AG10803 (cell line): ENCODE measurements at places on chromosomes 2 and 18.

GRCh38 chr18:50285071-50285470 lies 2.4 kb downstream of the CXXC1 start:
- no peak for DNase-seq

GRCh38 chr2:37085731-37086147 lies 1.4 kb downstream of the GPATCH11 start:
- DNase-seq: peak; percentile 42

- DNase-seq: peak; percentile 96
Observed at GRCh38 chr2:231666171-231667095, 41.9 kb upstream of the PTMA start.

- peak; percentile 85 for DNase-seq
Observed at GRCh38 chr2:215505044-215505786, 69.3 kb upstream of the FN1 start.

- DNase-seq: no peak
Observed at GRCh38 chr18:35201256-35201931, 39.4 kb upstream of the ZNF397 start.

DNA sequence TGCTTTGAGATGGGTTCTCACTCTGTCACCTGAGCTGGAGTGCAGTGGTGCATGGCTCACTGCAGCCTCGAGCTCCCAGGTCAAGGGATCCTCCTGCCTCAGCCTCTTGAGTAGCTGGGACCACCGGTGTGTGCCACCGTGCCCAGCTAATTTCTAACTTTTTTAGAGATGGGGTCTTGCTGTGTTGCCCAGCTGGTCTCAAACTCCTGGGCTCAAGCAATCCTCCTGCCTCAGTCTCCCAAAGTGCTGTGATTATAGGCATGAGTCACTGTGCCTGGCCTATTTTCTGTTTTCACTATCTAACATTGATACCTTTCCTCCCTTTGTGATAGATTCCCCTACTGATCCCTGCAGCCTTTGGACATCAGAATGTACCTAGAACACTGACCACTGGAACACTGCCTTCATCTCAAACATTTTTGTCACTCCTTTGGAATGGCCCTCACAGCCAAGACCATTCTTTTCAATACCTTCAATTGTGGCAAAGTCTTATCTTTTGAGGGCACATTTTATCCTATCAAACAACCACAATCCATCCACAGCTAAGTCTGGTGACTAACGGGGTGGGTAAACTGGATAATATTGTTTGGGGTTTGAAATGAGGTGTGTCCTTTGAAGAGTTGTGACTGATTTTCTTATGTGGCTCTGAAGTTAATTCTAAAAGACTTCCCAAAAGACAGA lies 43.7 kb downstream of the EPAS1 start:
- DNase-seq: no peak

- peak; percentile 68 for DNase-seq
Observed at GRCh38 chr2:63788071-63788470, 53.6 kb upstream of the UGP2 start.

GRCh38 chr2:168166902-168167510 lies 80.4 kb downstream of the STK39 start:
- peak; percentile 27 for DNase-seq

- peak; percentile 71 for DNase-seq
Observed at GRCh38 chr2:67571785-67572718, 174.9 kb downstream of the ETAA1 start.

DNA sequence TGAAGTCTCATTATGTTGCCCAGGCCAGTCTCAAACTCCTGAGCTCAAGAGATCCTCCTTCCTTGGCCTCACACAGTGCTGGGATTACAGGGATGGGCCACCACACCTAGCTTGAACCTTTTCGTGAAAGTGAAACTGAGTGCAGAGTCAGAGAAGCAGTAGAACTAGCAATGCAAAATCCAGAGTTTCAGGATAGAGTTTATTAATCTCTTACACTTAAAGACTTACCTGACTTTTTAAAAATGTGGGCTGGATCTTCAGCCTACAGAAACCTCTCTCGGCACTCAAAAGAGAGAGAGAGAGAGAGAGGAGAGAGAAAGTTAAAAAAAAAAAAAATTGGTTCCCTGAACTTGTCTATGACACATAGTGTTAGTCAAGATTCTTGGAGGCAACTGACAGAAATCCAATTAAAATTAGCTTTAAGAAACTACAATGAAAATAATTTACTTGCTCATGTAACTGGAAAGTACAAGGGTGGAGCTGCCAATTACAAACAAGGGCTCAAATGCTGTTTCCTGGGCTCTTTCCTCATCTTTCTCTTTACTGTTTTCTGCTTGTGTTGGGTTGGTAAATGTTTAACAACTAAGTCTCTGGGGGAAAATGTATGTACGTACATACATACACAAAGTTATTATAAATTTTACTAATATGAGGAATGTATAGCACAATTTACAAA lies 98.1 kb upstream of the CERS6 start:
- no peak for DNase-seq

GRCh38 chr2:139813340-139813739 lies 1033.2 kb upstream of the NXPH2 start:
- DNase-seq: no peak

- no peak for DNase-seq
Observed at GRCh38 chr18:13563390-13563805, 163.0 kb downstream of the FAM210A start.

GRCh38 chr2:179344970-179345369 lies 80.3 kb upstream of the SESTD1 start:
- no peak for DNase-seq

DNA sequence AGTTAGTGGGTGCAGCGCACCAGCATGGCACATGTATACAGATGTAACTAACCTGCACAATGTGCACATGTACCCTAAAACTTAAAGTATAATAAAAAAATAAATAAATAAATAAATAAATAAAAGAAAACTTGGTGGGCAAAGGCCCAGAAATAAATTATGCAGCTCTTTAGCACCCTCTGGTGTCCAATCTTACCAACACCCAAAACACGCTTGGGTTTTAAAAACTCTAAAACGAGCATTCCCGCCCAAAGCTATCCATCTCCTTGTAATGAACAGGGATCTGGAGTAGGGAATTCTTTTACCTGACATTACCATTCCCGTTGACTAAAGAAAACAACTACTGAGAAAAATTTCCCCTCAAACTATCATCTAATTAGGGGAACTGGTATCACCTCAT lies 2005.9 kb upstream of the CELF4 start:
- DNase-seq: peak; percentile 5

- no peak for DNase-seq
Observed at GRCh38 chr2:113185664-113186432, 12.1 kb downstream of the PSD4 start.
